GM04504 (cell line): ENCODE measurements at places on chromosomes 6 and 20.

GRCh38 chr6:23522792-23523547, 603.0 kb upstream of the NRSN1 start:
- DNase-seq: no peak

DNA sequence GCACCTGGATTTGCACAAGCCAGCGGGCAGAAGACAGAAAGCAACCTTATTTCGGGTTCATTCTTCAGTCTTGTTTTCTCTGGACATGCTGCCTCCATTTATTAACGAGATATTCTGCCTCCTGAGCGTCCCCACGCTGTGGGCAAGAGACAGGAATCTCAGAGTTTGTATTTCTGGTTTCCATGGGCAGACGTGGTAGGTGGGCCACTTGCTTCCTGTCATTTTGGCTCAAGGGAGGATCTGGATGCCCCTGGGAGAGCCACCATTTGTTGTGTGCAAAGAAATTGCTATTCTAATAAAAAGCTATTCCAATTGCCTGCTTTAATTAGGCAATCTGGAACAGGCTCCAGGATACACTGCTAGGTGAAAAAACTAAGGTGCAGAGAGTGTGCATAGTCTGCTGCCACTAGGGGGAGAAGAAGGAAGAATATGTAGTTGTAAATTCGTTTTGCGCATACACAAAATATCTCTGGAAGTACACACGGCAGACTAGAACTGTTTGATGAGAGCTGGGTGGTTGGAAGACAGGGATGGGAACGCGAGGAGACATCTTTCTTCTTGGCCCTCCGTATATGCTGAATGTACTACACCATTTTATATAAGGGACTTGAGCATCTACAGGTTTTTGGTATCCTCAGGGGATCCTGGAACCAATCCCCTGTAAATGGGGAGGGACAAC, 30.1 kb upstream of the SLC16A10 start:
- peak; percentile 3 for DNase-seq

DNA sequence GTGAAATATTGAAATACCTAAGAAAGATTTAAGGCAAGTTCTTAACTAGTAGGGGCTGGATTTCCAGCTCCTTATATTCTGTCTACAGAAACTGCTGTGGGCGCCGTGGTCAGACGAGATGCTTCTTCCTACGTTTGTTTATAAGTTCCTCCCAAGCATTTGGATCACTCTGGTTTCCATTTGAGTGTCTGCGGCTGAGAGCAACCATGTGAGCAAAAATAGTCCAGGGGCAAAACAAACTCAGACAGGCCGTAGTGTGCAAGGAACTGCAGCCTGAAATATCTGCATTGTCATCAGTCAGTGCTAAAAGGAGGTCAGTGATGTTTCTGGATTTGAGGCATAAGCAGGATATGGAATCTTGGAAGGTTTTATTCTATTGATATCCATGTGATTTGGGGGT, 485.9 kb upstream of the JAG1 start:
- DNase-seq: no peak

GRCh38 chr6:85421972-85422371, 27.9 kb upstream of the NT5E start:
- DNase-seq: no peak

DNA sequence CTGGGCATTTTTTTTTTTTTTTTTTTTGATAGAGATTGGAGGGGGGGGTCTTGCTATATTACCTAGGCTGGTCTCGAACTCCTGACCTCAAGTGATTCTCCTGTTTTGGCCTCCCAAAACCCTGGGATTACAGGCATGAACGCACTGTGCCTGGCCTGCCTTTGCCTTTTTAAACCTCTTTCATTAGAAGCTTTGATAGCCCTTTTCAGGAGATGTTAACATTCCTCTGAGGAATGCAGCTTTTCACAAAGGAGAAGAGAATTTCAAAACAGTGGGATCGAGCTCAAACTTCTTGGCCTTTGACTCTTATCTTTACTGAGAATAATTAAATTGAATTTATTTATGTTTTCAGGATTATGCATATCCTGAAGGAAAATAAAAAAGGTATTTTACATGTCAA, 31.3 kb downstream of the SLC26A8 start:
- no peak for DNase-seq

GRCh38 chr20:2801286-2801728, 880 bp upstream of the CPXM1 start:
- no peak for DNase-seq
